ENCODE measurements at places on chromosomes 2 and 18.

DNA sequence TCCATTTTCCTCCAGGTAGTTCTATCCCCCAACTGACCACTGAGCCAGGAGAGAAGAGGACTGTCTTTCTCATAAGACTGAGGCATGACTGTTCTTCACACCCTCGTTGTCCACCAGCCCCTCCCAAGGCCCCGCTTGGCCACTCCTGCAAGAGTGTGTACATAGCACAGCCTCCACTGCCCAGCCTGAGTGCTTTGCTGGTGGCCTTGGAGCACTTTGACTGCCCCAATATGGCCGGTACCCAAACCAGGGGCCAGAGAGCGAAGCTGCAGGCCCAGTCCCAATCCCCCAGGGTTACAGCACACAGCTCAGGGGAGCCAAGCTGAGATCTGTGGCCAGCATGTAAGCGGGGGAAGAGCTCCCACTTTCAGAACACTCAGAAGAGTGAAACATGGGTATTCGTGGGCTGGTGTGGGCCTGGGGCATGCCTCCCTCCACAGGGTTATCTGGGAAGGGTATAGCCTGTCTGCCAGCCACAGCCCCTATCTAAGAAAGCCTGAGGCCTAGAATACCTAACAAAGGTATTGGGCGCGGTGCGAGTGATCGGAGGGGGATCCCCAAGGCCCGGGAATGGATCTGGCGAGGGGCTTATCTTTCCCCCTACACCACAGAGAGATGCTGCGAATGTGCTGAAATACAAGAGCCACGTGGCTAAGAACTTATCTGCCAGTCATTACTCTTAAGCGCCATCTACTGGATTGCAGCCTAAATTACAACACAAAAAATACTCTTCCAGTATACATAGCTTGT is 163.8 kb downstream of the WDPCP start:
- no peak for DNase-seq

GRCh38 chr2:217924346-217924901 is 78.4 kb downstream of the TNS1 start:
- DNase-seq, result no peak

GRCh38 chr2:28681606-28682005 is 70.0 kb upstream of the PPP1CB start:
- no peak for DNase-seq

- DNase-seq, result no peak
Measured at GRCh38 chr2:25437881-25438662, 96.3 kb upstream of the DNMT3A start.

GRCh38 chr2:237446338-237446665 is 32.3 kb upstream of the COL6A3 start:
- DNase-seq, result no peak

- no peak for DNase-seq
Measured at GRCh38 chr2:62184512-62185230, 11.2 kb upstream of the B3GNT2 start.
